ENCODE measurements at places on chromosomes 5 and 9.
A peak's percentile ranks its signal among the peaks of the same experiment; 100 is the strongest.

DNA sequence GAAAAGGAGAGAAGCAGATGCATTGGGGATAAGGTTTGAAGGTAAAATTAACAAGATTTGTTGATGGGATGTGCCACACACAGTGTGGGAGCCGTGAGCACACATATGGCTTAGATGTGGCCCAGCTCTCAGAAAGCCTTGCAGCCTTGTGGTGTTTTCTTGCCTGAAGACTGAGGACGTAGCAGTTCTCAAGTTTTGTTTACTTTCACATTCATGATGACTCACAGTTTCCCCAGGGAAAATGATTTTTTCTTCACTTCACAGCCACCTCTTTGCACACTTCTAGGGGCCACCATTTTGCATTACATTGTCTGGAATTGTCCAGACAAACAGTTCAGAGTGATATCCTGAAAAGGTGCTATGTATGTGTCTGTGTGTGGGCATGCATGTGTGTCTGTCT lies 126.2 kb downstream of the BASP1 start:
- peak; percentile 67 for DNase-seq

- DNase-seq = no peak
Observed at GRCh38 chr5:113574417-113574816, 60.9 kb downstream of the YTHDC2 start.

- DNase-seq = no peak
Observed at GRCh38 chr9:27599102-27599869, 26.0 kb upstream of the C9orf72 start.

GRCh38 chr5:140563596-140563995 lies 802 bp downstream of the APBB3 start:
- DNase-seq = no peak

GRCh38 chr5:140413230-140413629 lies 11.6 kb downstream of the ANKHD1 start:
- no peak for DNase-seq

DNA sequence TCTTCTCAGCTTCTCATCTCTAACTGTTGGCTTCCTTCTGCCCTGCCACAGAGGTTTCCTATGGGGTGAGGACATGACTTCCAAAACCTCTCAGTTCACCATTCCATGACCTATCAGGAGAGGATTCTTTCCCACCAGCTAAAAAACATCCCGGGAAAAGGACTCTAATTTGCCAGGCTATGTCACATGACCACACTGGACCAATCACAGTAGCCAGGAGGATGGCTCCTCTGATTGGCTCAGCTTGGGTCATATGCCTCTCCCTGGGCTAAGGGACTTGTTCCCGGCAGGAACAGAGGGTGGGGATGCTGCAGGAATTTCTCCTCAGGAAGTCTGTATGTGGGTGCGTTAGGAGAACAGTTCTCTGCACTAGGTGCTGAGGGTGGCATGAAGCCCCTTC lies 40.3 kb upstream of the XPA start:
- no peak for DNase-seq

GRCh38 chr5:37319037-37319782 lies 51.7 kb downstream of the NUP155 start:
- DNase-seq = no peak

DNA sequence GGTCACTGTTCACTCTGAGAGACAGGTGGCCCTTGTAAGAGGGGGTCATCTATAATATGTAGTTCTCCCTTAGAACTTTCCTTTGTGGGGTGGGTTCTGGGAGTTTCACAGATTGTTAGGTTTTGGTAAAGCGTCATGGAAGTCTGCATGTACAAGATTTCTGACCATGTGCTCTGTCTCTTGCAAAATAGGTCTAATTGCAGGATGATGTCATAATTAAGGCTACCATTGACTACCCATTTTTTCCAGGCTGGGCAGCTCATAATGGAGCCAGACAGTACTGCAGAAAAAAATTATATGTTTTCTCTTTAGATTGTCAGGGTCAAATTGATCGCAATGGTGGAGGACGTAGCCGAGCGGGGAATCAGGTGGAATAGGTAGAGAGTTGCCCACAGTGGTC lies 3.7 kb upstream of the GM2A start:
- DNase-seq = no peak

DNA sequence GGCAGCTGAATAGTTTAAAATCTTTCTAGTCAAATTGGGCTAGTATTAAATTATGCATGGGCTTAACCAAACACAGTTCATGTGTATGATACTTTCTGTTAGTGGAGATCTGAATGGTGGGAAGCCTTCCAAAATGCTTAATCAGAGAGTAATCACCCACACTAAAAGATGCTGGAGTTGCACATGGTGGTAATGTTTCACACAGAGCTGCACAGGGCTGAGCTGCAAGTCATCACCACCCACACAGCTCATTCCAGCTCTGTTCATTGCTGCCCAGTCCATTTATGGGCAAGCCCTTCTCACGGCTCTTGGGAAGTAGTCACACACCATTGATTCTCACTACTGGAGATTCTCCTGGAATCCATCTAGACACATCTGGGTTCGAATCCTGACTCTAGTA lies 351.5 kb upstream of the KCNN2 start:
- no peak for DNase-seq

GRCh38 chr5:56493766-56494165 lies 260.6 kb upstream of the ANKRD55 start:
- no peak for DNase-seq

DNA sequence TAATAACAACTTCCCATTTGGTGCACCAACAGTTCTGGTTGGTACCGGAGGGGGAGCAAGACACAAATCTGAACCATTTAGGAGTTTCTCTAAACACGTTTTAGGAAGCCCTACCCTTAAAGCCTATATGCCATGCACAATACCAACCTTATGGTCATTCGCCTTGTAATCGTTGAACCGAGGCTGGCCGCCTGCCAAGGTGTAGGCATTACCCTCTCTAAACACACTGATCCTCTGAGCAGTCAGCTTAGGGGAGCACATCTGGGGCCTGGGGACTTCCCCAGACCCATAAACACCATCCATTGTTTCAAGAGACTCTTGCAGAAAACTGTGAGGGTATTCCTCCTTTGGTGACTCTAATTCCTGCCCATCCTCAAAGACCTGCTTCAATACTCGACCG lies 328 bp downstream of the GRXCR2 start:
- DNase-seq = no peak
